ENCODE measurements at places on chromosomes 3 and 15. TPM values are rescaled to one million over a fixed set of nuclear protein-coding genes. Genes with fewer than 3 reads are reported as not detected.

The HIGD2B gene
- total RNA-seq = 0.21 TPM

The CHCHD4 gene
- 13.8 TPM for total RNA-seq

The IQCH gene
- 3.9 TPM for total RNA-seq

The GASK1A gene
- not detected for total RNA-seq

The MOBP gene
- not detected for total RNA-seq

The GOLGA8K gene
- total RNA-seq = 1.5 TPM

The KCNMB3 gene
- total RNA-seq = 5.8 TPM

The GRAMD2A gene
- 1.3 TPM for total RNA-seq
